GOT3 (cell line): ENCODE measurements at places on chromosomes 5 and 9.

- DNase-seq, result no peak
Measured at GRCh38 chr5:52817818-52818217, 30.1 kb downstream of the ITGA1 start.

DNA sequence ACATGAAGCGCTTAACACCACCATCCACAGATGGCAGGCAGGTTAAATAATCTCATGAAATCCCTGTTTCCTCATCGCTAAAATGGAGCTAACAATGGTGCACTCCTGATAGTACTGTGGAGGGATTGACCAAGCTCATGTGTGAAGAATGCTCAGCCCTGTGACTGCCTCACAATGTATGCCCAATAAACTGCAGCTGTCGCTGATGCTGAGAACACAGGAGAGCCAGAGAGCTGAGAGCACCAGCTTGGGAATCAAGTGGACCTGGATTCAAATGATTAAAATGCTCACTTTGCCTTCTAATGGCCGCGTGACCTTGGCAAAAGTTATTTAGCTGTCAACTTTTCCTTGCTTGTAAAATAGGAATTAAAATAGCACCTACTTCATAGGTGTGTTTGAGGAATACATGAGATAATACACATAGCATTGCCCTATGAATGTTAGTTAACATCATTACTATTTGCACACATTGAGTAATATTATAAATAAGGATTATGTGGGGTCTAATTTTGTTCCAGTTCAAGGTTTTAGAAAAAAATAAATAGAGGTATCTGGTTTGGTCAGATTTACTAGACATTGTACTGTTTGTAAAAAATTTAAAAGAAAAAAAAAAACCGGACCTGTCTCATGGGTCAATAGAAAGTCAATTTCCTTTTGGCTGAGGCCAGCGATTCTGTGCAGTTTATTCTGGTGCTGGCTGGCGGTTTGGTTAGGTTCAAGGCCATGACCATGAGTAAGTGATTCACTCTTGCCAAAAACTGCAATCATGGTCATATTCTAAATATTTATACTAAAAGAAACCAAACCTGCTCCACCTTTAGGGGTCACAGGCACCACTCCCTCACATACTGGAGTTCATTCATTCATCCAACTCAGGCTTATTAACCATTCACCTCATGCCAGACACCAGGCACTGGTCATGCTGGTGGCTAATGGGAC lies 101.3 kb downstream of the SH3TC2 start:
- DNase-seq, result no peak

GRCh38 chr5:4095918-4096630 lies 500.4 kb downstream of the IRX1 start:
- DNase-seq, result no peak

- DNase-seq, result peak; percentile 47
Measured at GRCh38 chr5:169164481-169164925, 136.4 kb downstream of the SLIT3 start.
